ACHN (cell line): ENCODE measurements at places on chromosomes 1 and 21.

DNA sequence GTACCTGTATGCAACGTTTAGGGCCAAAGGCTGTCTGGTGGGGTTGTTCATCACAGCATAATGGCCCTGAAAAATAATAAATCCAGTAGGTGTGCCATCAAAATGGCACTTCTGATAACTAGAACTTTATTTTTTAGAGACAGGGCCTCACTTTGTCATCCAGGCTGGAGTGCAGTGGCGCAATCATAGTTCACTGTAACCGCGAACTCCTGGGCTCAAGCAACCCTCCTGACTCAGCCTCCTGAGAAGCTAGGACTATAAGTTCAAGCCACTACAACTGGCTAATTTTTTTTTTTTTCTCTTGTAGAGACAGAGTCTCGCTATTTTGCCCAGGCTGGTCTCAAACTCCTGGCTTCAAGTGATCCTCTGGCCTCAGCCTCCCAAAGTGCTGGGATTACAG, 4.7 kb downstream of the SNAPIN start:
- no peak for DNase-seq

- no peak for DNase-seq
These were observed 88.3 kb upstream of the SGIP1 start for GRCh38 chr1:66445492-66446181.

DNA sequence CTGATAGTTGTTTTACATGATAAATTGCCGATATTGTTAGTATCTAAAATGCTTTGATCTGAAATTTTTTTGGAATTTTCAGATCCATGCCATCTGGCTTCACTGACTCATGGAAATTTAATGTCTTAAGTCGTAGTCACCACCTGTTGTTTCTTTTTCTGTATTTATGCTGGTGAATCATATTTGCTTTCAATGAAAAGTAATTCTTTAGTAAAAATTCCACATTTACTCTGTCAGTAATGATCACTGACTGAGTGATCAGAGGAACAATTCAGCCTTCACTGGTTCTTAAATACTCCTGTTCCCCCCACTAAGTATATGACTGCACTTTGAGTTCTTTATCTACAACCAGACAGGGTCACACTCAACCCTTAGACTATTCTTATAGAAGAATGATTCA, 185.6 kb upstream of the NRIP1 start:
- DNase-seq = no peak

GRCh38 chr1:28591708-28592320, at the start of gene RAB42:
TSS of gene RAB42 (plus strand) at chr1:28592265. CDS start at chr1:28592512, 247 bp downstream.
- DNase-seq = peak; percentile 40

- no peak for DNase-seq
These were observed 8.1 kb upstream of the ZNF687 start for GRCh38 chr1:151273924-151274466.

DNA sequence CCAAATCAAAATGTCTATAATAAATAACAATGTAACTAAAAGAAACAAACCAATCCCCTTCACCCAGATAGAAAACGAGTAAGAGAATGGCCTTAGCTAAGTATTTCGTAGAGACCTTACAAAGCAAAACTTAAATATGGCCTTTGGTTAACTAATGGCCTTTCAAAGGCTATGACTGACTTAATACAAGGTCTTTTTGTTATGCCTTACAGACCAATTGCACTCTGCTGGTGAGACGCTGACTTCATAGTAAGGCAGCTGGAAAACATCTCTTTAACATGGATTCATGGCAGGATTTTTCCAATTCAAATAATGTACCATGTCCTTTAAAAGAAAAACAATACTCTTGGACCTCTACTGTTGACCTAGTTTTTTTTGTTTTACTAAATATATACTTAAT, 15.8 kb upstream of the TBCE start:
- DNase-seq = no peak

DNA sequence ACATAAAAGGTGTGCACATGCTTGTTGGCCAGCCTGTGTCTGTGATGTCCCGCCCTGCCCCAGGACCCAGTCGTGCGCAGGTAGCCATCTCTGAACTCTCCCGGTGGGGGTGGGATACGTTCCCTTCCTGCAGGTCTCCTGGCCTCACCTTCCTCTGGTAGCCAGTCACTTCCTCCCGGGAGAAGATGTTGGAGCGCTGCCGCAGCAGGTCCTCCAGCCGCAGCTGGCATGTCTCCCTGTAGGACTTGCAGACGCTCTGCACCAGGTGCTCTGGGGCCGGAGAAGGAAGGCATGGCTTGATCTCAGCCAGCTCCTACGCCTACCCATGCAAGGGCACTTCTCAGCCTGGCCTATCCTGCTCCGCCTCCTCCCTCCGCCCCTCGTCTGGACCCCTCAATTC, 9.2 kb upstream of the LINGO4 start:
- no peak for DNase-seq

GRCh38 chr1:209748620-209749019, 7.2 kb upstream of the TRAF3IP3 start:
- DNase-seq = no peak

DNA sequence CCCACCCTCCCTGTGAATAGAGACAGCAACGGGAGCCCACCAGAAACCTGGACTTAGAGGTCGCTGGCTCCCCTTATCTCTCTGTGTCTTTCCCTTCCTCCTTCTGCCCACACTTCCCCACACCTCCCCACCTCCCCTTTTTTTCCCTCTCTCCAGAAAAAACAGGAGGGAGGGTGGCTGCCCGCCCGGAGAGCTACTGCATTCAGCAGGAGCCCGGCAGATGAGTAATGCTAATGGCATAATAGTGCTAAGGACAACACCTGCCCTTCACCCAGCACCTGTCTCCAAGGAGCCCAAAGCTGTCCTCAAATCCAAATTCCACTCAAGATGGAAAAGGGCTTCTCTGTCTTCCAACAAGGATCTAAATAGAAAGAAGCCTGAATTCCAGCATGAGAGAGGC, 11.4 kb upstream of the PRELP start:
- no peak for DNase-seq

- no peak for DNase-seq
These were observed 9.0 kb downstream of the SOX13 start for GRCh38 chr1:204081791-204082513.

DNA sequence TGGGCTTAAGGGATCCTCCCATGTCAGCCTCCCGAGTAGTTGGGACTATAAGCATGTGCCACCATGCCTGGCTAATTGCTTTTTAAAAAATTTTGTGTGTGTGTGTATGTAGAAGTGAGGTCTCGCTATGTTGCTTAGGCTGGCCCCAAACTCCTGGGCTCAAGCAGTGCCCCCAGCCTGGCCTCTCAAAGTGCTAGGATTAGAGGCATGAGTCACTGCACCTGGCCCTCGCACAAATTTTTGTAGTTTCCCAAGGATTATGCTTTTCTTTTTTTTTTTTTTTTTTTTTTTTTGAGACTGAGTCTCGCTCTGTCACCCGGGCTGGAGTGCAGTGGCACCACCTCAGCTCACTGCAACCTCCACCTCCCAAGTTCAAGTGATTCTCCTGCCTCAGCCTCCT, 144.4 kb upstream of the HNRNPU start:
- no peak for DNase-seq

GRCh38 chr1:31626223-31627207, 9.0 kb downstream of the HCRTR1 start:
- no peak for DNase-seq

GRCh38 chr1:24051206-24051945, 60.6 kb downstream of the MYOM3 start:
- no peak for DNase-seq

- no peak for DNase-seq
These were observed 2.8 kb downstream of the DOP1B start for GRCh38 chr21:36159356-36159921.

GRCh38 chr21:36708286-36709029, 9.5 kb downstream of the SIM2 start:
- no peak for DNase-seq

GRCh38 chr21:36425286-36425685, 40.1 kb downstream of the CHAF1B start:
- no peak for DNase-seq

- no peak for DNase-seq
These were observed 25.8 kb upstream of the KCNE1 start for GRCh38 chr21:34537838-34538237.

DNA sequence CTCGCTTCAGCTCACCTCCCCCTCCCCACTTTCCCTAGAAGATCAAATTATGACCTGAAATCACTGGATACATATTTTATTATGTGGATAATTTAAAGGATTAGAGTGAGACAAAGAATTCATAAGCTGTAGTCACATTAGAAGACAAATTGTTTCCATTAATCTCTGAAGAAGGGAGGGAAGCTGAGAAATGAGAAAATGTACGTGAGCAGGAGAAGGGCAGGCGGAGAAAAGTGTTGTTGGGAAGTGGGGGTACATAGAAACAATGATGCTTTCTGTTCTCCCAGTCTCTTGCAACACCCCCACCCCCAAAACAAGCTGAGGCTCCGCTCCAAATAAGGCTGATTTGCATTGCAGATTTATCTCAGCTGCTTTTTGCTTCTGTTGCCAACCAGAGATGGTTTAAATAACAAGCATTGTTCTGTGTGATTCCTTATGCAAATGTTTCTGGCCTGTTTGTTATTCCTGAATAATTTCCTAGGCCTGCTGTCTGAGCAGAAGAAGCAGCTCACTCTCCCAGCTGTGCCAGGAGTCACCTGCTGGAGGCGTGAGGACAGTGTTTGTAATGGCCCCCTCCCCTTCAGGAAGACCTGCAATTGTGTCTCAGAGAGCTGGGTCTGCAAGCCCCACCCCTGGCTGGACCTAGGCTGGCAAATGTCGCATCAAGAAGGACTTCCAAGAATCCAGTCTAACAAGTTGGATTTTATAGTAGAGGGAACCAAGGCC, 121.8 kb upstream of the TNR start:
- DNase-seq = no peak

DNA sequence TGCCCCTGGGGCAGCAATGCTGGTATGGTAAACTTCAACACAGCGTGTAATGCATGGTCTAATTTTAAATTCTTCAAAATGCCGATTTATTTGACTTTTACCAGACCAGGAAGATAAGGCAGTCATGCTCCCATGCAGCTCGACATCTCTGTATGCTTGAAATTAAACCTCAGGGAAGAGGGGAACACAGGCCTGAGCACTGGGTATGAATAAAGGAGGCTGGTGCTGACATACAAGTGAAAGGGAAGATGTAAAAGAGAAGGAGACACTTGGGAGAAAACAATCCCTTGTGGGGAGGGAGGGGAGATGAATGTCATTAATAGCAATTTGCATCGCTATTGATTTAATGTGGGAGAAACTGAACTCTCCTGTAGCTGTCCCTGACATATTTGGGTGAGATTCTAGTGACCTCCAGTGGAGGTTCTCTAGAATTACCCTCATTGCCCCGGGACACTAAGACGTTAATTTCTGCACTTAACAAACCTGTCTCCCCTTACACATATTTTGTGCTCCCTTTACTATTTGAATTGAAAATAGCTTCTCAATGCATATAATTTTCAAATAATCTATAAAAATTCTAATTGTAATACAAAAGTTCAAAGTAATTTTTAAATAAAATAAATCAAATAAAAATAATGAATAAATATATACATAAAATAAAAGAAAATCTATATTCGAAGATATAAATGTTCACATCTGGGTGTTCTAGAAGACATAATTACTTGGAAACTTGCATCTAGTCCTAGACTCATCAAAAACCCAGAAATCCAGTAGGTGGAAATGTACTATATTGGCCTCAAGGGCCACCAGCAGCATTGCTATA, 283.1 kb downstream of the LMX1A start:
- DNase-seq = peak; percentile 62

GRCh38 chr1:51520700-51521248, 1.7 kb upstream of the EPS15 start:
- no peak for DNase-seq

DNA sequence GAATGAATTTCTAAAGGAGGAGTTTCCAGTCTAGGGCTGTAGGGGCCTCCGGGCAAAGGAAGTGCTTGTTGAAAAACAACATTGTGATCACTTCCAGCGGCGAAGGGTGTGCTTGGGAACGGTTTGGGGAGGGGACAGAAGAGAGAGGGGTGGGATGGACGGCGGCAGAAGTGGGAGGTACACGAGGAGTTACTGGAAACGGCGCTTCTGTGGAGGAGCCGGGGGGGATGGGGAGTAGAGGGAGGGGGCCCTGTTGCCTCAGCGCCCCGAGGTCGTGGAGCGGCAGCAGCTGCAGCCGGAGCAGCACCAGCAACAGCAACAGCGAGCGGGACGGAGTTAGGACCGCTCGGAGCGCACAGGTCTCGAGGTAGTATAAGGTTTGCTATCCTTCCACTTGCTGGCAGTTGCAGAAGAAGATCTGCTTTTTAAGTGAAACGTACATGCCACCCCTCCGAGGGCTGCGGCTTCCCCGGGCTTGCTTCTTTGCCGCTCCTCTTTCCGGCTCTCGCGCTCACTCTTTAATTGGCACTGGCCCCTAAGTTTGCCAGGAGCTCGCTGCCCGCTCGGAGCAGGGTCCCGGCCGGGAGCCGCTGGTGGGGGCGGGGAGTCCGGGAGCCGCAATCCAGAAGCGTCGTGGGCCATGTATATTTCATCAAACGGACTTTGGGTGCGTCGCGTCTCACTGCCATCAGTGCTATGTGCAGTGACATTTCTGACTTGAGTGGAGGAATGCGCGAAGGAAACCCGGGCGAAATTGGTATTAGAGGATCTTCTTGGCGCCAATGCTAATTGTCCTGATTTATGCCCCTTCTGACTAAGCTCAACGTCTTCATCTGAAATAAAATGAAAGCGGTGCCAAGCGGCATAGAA, 771 bp upstream of the NTNG1 start:
- DNase-seq = peak; percentile 71

- DNase-seq = peak; percentile 58
These were observed 520 bp downstream of the ZBTB17 start for GRCh38 chr1:15975358-15975804.

DNA sequence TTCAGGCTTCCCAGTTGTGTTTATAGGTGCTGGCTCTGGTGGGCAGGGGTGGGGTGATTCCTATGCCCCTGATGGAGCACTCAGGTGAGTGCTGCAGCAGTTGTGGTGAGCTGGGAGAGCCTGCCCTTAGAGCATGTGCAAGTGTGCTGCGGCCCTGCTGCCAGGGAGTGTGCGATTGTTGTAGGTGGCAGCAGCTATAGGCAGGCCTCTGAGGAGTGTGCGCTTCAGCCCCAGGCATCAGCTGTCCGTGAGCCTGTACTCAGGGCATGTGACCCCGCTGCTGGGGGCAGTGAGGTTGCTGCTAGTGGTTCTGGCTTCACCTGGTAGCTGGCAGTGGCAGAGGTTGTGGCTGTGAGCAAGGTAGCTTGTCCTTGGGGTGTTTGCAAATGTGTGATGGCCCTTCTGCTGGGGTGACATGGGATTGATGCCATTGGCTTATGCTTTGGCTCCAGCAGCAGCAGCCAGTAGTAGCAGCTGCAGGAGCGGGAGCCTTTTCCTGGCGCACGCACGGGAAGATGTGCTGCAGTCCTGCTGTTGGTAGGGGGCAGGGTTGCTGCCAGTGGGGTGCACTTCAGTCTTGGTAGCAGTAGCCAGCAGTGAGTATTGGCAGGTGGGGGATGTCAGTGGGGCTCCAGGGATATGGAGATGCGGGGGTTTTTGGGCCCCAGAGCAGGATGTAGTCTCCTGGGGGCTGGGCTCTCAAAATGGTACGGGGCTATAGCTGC, 37.7 kb downstream of the SYCP1 start:
- no peak for DNase-seq

GRCh38 chr1:199163267-199163666, 524.4 kb downstream of the PTPRC start:
- DNase-seq = no peak

GRCh38 chr1:22428672-22429071, 23.0 kb upstream of the ZBTB40 start:
- no peak for DNase-seq
